ENCODE measurements at places on chromosomes 1 and 21.

GRCh38 chr1:175272361-175272760, 79.8 kb upstream of the KIAA0040 start:
- no peak for DNase-seq

DNA sequence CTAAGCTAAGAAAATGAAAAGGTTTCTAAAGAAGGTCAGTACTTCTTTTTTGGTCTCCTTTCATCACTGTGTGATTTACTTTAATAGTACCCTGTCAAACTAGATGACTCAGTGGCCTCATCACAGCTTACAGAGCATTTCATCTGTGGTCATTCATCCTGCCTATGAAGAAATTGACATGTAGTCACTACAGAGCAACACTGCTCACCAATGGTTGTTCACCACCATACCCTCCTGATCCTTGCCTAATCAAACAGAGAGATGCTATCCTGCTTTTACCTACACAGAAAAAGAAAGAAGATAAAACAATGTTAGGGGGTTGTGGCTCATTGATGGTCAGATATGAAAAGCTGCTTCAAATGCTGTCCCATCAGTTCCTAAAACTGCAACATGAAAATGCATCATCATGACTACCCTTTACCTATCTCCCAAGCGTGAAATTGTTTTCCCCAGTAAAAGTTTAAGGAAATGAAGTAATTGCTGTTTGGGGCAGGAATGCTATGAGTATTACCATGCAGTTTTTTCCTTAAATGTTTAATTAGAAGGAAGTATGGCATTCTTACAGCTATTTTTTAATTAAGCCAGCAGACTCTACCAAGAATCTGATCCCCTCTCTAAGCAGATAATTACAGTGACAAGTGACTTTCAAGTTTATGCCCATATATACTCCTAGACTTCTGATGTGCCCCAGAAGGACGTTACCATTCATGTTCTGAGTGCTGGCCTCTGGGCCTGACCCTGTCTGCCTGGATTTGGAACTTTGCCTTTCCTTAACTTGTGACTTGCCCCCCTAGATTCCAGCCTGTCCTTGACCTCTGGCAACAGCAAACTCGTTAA, 46.1 kb upstream of the FBXO28 start:
- no peak for DNase-seq

DNA sequence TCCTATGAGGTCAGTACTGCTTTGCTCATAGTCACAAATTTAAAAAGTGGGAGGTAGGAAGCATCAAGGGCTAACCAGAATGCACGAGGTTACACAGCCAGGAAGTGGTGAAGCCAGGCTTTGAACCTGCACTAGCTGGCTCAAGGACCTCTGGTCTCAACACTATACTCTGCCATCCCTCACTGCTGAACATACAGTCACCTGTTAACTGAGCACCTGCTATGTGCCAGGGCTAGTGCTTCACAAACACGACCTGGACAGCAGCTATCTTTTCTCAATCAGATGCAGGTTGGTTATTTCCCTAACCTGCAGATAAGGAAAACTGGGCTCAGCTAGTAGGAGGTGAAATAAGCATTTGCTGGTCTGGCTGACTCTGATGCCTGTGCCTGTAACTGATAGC, 73.0 kb downstream of the GLIS1 start:
- DNase-seq, result no peak

DNA sequence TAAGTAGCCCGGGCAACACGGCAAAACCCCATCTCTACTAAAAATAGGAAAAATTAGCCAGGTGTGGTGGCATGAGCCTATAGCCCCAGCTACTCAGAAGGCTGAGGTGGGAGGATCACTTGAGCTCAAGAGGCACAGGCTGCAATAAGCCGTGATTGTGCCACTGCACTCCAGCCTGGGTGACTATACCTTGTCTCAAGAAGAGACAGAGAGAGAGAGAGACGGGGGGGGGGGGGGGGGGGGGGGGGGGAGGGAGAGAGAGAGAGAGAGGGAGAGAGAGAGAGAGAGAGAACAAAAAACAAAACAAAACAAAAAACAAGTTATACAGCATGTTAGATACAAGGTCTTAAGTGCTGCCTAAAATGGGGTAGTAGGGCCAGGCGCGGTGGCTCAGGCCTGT, 77.8 kb upstream of the ZNF281 start:
- DNase-seq, result no peak

- peak; percentile 14 for DNase-seq
Measured at GRCh38 chr1:234186037-234186688, 187.1 kb upstream of the COA6 start.

GRCh38 chr1:163315773-163316374, 5.9 kb upstream of the NUF2 start:
- peak; percentile 39 for DNase-seq

- peak; percentile 43 for DNase-seq
Measured at GRCh38 chr1:200488375-200489165, 78.7 kb upstream of the ZNF281 start.

DNA sequence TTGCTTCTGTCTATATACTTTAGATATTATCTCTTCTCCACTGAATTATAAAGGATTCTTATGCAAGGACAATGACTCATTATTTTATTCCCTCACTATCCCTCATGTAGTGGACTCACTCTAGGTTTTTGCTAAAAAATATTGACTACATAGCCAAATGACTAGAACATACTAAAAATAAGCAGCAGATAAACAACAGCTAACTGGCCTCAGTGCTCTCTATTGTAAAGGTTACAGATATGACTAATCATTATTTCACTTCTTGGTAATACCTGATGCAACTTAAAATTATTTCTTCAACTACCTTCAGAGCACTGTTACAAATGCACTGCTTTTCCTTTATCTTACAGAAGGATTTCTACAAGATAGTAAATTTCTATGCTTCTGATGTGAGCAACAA, 147.6 kb upstream of the DEPDC1 start:
- no peak for DNase-seq

GRCh38 chr1:176880955-176881595, 283.4 kb downstream of the ASTN1 start:
- DNase-seq, result peak; percentile 60

GRCh38 chr1:23126801-23127200, 41.9 kb downstream of the LUZP1 start:
- no peak for DNase-seq

DNA sequence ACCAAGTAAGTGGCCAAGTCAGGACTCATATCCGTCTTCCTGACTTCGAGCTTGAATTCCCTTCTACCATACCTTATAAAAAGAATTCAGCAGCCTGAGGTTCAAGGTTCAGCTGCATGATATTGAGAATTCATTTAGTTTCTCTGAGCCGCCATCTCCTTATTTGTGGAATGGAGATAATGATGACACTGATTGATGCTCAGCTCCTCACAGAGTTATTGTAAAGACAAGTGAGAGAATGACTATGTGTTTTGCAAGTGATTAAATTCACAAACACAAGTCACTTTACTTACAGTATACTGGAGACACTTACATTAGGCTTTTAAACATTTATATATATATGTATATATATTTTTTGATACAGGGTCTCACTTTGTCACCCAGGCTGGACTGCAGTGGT, 39.8 kb upstream of the SCAF4 start:
- DNase-seq, result no peak

GRCh38 chr1:111404588-111404987, 22.9 kb downstream of the OVGP1 start:
- DNase-seq, result no peak

DNA sequence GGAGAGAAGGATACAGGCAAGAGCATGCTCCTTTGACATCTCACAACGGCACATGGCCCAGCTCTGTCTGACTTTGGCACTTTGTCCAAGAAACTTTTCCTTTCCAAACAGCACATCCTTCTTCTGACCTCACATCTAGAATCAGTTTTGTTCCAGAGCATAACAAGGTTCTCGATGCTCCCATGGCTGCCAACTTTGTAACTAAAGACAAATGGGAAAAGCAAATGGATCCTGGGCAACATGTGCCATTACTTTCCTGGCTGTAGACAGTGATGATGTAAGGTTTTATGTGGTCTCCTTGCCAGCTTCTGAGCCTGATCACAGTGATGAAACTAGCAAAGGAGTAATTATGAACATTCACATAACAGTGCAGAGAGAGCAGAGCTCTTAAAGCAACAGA, 171.8 kb upstream of the C1orf87 start:
- no peak for DNase-seq

DNA sequence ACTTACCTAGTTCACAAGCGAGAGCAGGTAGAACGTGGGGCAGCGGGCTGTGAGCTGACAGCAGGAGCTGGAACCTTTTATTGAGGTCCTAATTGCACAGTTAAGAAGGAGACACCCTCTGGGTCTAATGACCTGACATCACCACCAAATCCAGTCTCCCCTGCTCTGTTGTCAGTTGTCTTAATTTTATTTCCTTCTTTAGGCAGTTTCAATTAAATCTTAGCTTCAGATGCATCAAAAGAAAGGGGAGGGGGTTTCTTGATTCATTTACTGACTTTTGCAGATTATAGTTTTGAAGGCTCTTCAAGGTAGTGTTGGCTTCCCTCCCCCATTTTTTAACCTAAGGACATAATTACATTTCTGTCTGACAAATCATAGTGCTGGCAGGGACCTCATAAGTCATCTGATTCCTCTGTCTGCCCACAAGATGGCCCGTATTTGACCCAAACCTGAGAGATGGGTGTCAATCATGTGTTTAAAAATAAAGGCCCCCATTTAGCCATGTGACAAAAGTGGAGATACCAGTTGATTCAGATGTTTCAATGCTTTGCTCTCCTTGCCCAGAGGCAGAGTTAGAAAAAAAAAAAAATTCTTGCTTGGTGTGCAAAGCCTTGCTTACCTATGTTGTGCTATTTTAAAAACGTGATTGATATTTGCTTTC, at the start of gene TCHHL1:
TCHHL1 (minus strand) TSS at position 51 of the 661 bp plus-strand sequence. CDS start 921 bp downstream, outside the sequence.
- no peak for DNase-seq

DNA sequence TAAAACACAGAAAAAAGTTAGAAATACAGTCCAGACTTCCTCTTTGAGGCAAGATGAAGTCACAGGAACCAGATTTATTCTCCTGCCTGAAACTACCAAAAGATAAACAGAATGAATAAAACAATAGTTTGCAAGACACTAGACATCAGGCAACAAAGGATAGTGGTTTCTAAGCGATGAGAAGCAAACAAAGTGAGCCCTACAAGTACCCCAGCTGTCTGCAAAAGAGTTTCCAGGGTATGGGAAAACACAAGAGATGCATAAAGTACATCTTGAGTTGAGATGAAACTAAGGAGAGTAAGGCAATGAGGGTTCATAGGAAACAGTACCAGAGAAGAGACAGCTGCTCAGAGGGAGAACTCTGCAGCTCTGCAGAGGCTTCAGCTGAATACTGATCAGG, 83.3 kb upstream of the COL24A1 start:
- DNase-seq, result no peak

- no peak for DNase-seq
Measured at GRCh38 chr1:222919478-222919865, 104.6 kb downstream of the DISP1 start.

DNA sequence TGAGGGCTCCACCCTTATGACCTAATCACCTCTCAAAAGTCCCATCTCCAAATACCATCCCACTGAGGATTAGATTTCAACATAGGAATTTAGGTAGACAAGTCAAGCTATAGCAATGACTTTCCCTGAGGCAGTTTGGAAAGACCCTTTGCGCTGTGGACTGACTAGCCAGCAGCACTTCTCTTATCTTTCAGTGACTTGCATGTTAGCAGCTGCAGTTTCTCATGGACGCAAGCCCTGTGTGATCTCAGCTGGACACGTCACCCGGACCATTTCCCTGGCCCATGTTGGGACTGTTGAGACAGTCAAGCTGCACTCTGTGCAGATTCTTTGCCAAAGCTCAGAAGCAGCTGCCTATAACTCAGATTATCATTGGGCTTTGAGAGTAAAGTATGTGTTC, 408.1 kb upstream of the USP24 start:
- DNase-seq, result no peak
